ENCODE measurements at places on chromosomes 7 and 10. TPM values are rescaled to one million over a fixed set of nuclear protein-coding genes. Genes with fewer than 3 reads are reported as not detected.

CTAGE15 gene
- not detected for total RNA-seq

EPDR1 gene
- 6.3 TPM for total RNA-seq

INPP5A gene
- 47.3 TPM for total RNA-seq

OPN4 gene
- total RNA-seq = not detected

ATRNL1 gene
- total RNA-seq = not detected

Measured in mammary microvascular endothelial cell (primary cell).